Fibroblast of lung (primary cell): ENCODE measurements at places on chromosomes 1 and 21.

GRCh38 chr1:181354865-181355264 is 128.5 kb upstream of the CACNA1E start:
- DNase-seq, result no peak

DNA sequence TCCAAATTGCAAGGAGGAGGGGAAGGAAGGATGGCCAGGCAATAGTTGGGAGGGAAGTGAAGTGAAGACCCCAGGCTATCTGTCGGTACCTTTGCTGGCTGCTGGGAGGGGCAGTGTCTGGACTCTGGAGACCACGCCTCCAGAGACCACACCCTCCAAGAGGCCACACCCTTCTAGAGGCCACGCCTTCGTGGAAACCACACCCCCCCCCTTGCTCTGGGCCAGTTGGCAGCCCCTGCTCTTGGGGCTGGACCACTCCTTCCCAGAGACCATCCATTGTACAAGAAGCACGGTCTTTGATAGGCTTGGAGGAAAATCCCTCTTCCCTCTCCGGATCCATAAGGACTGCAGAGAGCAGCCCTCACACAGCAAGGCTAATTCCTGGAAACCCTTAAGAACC is 73.1 kb downstream of the RYR2 start:
- no peak for DNase-seq

- no peak for DNase-seq
These were observed at the start of gene CHIT1 for GRCh38 chr1:203229471-203230135. CHIT1 (minus strand) TSS chr1:203229673; CDS start chr1:203229636, 37 bp downstream.

- no peak for DNase-seq
These were observed 20.2 kb downstream of the PROK1 start for GRCh38 chr1:110471131-110471530.

GRCh38 chr1:227305894-227306626 is 12.2 kb downstream of the CDC42BPA start:
- no peak for DNase-seq

DNA sequence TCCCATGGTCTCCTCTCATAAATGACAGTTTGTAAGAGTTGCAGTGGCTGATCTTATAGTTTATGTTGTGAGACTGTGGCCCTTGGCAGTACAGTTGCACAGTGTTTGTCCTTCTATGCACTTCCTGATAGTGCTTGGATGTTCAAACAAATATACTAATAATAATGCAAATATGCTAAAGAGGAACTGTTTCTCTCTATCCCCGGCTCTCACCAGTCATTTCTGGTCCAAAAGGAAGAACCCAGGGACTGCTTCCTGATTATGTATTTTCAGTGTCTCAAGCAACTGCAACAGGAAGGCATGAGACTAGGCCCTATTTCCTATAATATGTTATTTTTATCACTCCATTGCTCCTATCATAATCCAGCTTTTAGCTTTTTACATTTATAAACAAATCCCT is 17.0 kb upstream of the SUCO start:
- DNase-seq, result no peak

DNA sequence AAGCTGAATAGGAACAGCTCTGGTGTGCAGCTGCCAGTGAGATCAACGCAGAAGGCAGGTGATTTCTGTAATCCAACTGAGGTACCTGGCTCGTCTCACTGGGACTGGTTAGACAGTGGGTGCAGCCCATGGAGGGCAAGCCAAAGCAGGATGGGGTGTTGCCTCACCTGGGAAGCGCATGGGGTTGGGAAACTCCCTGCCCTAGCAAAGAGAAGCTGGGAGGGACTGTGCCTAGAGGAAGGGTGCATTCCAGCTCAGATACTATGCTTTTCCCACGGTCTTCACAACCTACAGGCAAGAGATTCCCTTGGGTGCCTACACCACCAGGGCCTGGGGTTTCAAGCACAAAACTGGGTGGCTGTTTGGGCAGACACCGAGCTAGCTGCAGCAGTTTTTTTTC is 183.2 kb downstream of the DNM3 start:
- no peak for DNase-seq

GRCh38 chr21:38787461-38788274 is 18.1 kb upstream of the ETS2 start:
- peak; percentile 58 for DNase-seq

DNA sequence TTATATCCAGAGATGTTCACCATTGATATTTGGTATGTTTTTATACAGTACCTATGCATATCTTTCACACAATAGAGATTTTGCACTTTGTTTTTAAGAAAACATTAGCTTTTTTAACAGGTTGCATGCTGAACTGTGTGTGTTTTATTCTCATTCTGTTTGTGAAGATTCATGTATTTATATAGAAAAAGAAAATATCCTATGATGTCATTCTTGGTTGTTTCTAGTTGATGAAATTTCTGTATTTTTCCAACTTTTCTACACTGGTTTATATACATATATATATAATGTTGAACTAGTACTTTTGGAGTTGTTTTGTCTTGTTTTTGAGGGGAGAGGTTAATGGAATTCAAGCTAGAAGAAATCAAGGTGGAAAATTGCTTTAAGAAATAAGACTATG is 143.8 kb downstream of the MATN1 start:
- no peak for DNase-seq

DNA sequence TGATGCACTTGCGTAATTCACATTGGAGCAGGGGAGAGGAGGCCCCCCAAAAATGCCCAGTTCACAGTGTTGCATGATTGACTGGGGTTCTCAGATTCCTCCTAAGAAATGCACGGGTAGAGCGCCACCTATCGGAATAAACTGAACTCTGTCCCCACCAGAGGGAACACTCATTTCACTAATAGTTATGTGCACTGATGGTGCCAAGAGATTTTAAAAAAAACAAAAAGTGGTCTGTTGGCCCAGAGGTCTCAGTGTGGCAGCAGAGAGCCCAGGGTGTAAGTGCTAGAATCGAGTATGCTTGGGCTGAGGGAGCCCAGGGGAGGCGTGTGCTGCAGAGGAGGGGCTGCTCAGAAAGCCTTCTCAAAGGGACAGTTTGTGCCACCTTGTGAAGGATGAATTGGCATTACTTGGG is 6.9 kb downstream of the PINK1 start:
- peak; percentile 24 for DNase-seq
